ENCODE measurements at places on chromosomes 16 and 17. TPM values are rescaled to one million over a fixed set of nuclear protein-coding genes. Genes with fewer than 3 reads are reported as not detected.

GRCh38 chr17:48351911-48352332 is 78.1 kb downstream of the SKAP1 start:
- no peaks in the 10 kb centered on the region for H3K27me3 ChIP-seq
- H3K4me1 ChIP-seq, result no peaks in the 10 kb centered on the region
- H3K36me3 ChIP-seq, result no peaks in the 10 kb centered on the region
- DNase-seq, result no peak

GRCh38 chr16:72926177-72927070 is 121.5 kb downstream of the ZFHX3 start:
- no peak for DNase-seq
- H3K4me3 ChIP-seq, result no peak overlapping the region
- no peaks in the 10 kb centered on the region for H3K27me3 ChIP-seq
- H3K27ac ChIP-seq, result no peak overlapping the region
- H3K36me3 ChIP-seq, result no peaks in the 10 kb centered on the region
- peaks cover 33% of the 10 kb centered on the region for H3K4me1 ChIP-seq

- no peaks in the 10 kb centered on the region for H3K27me3 ChIP-seq
- peaks cover 9% of the 10 kb centered on the region for H3K4me1 ChIP-seq
- H3K27ac ChIP-seq, result no peak overlapping the region
- H3K4me3 ChIP-seq, result no peak overlapping the region
Measured at GRCh38 chr17:81053041-81053970, 18.4 kb downstream of the BAIAP2 start.

The HID1 gene
- 1.7 TPM for total RNA-seq

The ADAM11 gene
- total RNA-seq, result 0.15 TPM

- peak overlapping the region; percentile 40 for H3K27ac ChIP-seq
- no peak overlapping the region for H3K4me3 ChIP-seq
- no peaks in the 10 kb centered on the region for H3K4me1 ChIP-seq
- H3K27me3 ChIP-seq, result no peaks in the 10 kb centered on the region
- DNase-seq, result peak; percentile 77
Measured at GRCh38 chr16:55257966-55258613, 65.9 kb upstream of the IRX6 start.

DNA sequence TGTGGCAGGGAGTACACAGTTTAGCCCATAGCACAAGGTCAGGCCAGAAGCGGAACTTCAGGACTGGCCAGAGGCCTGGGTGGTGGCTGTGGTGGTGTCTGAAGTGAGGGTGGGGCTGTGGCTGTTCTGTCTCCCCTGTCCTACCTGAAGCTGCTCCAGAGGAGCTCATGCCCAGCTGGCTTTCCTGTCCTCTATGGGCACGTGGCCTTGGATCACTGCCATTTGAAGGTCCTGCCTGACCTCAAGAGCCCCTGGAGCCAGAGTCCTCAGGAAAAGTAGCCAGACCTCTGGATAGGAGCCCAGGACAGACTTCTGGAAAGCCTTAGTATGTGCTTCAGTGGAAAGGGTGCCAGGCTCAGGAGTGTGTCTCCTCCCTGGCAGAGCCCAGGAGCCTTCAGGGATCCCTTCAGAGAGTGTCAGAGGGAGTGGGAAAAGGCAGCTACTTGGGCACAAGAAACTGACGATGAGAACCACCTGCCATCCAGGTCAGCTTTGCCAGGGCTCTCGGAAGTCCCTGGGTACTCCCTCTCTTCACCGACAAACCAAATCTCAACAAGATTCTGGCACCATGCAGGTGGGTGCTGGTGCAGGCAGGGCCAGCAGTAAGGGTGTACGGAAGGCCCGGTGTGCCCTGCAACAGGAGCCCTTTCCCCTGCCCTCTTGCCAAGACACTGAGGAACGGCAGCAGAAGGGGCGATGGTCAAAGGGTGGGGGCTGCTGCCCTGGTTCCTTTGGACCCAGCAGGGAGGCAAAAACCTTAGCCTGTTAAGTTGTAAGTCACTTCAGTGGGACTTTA is 153.7 kb downstream of the NTN1 start:
- no peaks in the 10 kb centered on the region for H3K36me3 ChIP-seq
- no peaks in the 10 kb centered on the region for H3K4me1 ChIP-seq
- no peak overlapping the region for H3K4me3 ChIP-seq
- no peaks in the 10 kb centered on the region for H3K27me3 ChIP-seq
- no peak overlapping the region for H3K27ac ChIP-seq

GRCh38 chr17:2814049-2814448 is 17.8 kb downstream of the RAP1GAP2 start:
- peak overlapping the region; percentile 11 for H3K4me3 ChIP-seq
- H3K4me1 ChIP-seq, result no peaks in the 10 kb centered on the region
- H3K27ac ChIP-seq, result no peak overlapping the region
- H3K36me3 ChIP-seq, result no peaks in the 10 kb centered on the region
- DNase-seq, result no peak
- peaks cover 20% of the 10 kb centered on the region for H3K27me3 ChIP-seq

- no peaks in the 10 kb centered on the region for H3K36me3 ChIP-seq
- H3K27ac ChIP-seq, result no peak overlapping the region
- H3K4me3 ChIP-seq, result no peak overlapping the region
- H3K27me3 ChIP-seq, result peaks cover 100% of the 10 kb centered on the region
Measured at GRCh38 chr17:48993305-48993704, 3.9 kb upstream of the IGF2BP1 start.

- H3K4me1 ChIP-seq, result peaks cover 22% of the 10 kb centered on the region
- H3K27me3 ChIP-seq, result no peaks in the 10 kb centered on the region
- peaks cover 39% of the 10 kb centered on the region for H3K36me3 ChIP-seq
Measured at GRCh38 chr17:32486111-32486700, 587 bp upstream of the CDK5R1 start.

GRCh38 chr17:8753136-8753975 is 5.0 kb downstream of the SPDYE4 start:
- H3K4me1 ChIP-seq, result no peaks in the 10 kb centered on the region
- no peak for DNase-seq
- H3K27me3 ChIP-seq, result peaks cover 3% of the 10 kb centered on the region
- no peak overlapping the region for H3K27ac ChIP-seq

GRCh38 chr16:66427036-66427860 is at the start of gene BEAN1:
TSS of gene BEAN1 (plus strand) at chr16:66427295. CDS start at chr16:66437677, 10,382 bp downstream.
- H3K27me3 ChIP-seq, result peaks cover 60% of the 10 kb centered on the region
- no peak for DNase-seq
- H3K4me1 ChIP-seq, result peaks cover 8% of the 10 kb centered on the region
- H3K36me3 ChIP-seq, result no peaks in the 10 kb centered on the region
- peak within 1 kb of the TSS; percentile 62 for H3K4me3 ChIP-seq

GRCh38 chr17:69060822-69061221 is at the start of gene ABCA9:
TSS of gene ABCA9 (minus strand) at chr17:69060927. CDS start at chr17:69051126, 9,801 bp downstream.
- H3K36me3 ChIP-seq, result no peaks in the 10 kb centered on the region
- peak within 1 kb of the TSS; percentile 44 for H3K27ac ChIP-seq
- H3K4me1 ChIP-seq, result no peaks in the 10 kb centered on the region

DNA sequence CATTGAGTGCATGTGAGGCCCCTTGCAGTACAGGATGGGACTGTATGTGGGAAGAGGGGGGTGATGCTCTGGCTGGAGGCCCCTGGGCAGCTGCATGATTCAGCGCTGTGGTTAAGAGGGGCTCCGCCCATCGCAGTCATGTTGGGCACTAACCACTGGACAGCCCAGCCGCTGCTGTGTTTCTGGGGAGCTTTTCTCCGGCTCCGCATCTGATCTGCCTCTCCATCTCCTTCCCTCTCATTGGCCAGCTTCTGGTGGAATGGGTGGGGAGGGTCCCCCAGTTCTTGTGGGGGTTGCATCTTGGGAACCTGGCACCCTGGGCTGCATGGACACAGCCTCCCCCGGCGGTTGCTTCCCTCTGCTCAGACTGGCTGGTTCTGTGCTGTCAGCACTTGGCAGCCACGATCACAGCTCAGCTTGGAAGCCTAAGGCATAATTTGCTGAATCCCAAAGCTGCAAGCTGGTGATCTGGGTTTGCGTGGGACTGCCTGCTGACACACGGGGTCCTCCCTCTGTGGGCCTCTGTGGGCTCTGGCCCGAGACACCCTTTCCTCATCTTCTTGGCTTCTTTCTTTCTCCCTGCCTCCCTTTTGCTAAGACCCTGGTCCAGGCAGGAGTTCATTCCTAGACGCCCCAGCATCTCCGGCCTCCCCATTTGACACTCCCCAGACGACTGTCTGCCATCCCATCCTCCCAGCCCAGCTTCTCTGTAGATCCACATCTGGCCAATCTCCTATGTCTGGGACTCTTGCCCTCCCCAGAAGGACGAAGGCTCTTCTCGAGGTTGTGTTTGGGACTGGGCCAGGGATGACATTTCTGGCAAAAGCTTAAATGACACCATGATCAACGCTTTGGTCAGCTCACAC is 168.3 kb downstream of the SEC14L1 start:
- peaks cover 34% of the 10 kb centered on the region for H3K4me1 ChIP-seq
- H3K27ac ChIP-seq, result no peak overlapping the region
- no peaks in the 10 kb centered on the region for H3K36me3 ChIP-seq
- H3K27me3 ChIP-seq, result no peaks in the 10 kb centered on the region

GRCh38 chr17:16425698-16426659 is 10.6 kb downstream of the TRPV2 start:
- H3K27ac ChIP-seq, result no peak overlapping the region
- DNase-seq, result no peak
- no peaks in the 10 kb centered on the region for H3K27me3 ChIP-seq

- no peak for DNase-seq
- no peak overlapping the region for H3K4me3 ChIP-seq
- peaks cover 4% of the 10 kb centered on the region for H3K27me3 ChIP-seq
- H3K36me3 ChIP-seq, result no peaks in the 10 kb centered on the region
- peaks cover 11% of the 10 kb centered on the region for H3K4me1 ChIP-seq
Measured at GRCh38 chr17:76582660-76583059, 3.0 kb downstream of the ST6GALNAC2 start.

The FBXW10 gene
- 0.41 TPM for total RNA-seq

- no peak overlapping the region for H3K27ac ChIP-seq
- H3K27me3 ChIP-seq, result no peaks in the 10 kb centered on the region
- H3K4me3 ChIP-seq, result no peak overlapping the region
- no peak for DNase-seq
Measured at GRCh38 chr17:35342276-35342675, 31.1 kb downstream of the SLFN11 start.

DNA sequence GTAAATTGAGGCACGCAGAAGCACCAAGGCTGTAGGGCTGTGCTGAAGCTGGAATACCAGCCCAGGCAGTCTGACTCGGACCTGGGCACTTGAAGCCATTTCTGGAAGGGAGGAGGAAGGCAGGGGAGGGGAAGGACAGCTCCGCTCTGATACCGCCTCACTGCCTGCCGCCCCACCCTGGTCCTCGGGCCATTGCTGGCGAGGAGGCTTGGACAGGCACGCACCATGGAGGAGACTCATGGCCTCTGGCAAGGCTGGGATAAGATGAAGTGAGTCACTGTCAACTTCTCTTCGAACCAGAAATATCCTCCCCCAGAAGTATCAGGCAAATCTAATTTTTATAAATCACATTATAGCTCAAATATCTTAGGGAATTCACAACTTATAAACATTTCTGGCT is 81.3 kb downstream of the SDK2 start:
- H3K4me1 ChIP-seq, result no peaks in the 10 kb centered on the region
- DNase-seq, result peak; percentile 15
- peaks cover 10% of the 10 kb centered on the region for H3K27me3 ChIP-seq

- no peaks in the 10 kb centered on the region for H3K27me3 ChIP-seq
- peaks cover 96% of the 10 kb centered on the region for H3K4me1 ChIP-seq
- peak; percentile 77 for DNase-seq
- H3K27ac ChIP-seq, result peak overlapping the region; percentile 96
Measured at GRCh38 chr17:44105483-44105882, 18.0 kb downstream of the HDAC5 start.

The CRYBA1 gene
- total RNA-seq, result not detected

DNA sequence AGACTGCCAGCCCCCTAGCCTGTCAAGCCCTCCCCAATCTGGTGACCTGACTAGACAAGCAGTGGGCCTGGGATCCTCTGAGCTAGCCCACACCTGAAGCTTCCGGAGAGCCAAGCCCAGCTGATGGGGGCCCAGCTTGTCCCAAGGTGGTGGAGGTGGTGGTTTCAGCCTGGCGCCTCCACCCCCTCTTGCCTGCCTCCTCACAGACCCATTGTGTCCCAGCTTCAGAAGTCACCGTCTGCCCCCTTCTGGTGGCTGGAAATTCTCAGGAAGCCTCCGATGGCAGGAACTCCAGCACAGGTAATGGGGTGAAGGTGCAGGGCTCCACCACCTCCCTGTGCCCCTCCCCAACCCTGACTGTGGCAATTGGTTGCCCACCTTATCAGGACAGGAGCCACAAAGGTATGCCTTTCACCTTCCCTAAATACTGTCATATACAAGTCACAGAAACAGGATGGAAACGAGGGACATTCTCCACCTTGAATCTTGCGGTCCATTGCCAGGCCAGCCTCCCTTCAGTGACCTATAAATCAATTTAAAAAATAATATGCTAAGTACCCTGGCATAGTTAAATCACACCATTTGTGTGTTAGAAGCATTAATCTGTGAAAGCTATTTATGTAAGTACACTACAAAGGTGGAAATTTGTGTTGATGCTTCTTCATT is 66.0 kb upstream of the ZNF423 start:
- peak; percentile 60 for DNase-seq
- no peak overlapping the region for H3K4me3 ChIP-seq
- H3K4me1 ChIP-seq, result no peaks in the 10 kb centered on the region
- H3K27me3 ChIP-seq, result no peaks in the 10 kb centered on the region

All from psoas muscle (tissue), 8 donors.